ENCODE measurements at places on chromosomes 7 and 10.

DNA sequence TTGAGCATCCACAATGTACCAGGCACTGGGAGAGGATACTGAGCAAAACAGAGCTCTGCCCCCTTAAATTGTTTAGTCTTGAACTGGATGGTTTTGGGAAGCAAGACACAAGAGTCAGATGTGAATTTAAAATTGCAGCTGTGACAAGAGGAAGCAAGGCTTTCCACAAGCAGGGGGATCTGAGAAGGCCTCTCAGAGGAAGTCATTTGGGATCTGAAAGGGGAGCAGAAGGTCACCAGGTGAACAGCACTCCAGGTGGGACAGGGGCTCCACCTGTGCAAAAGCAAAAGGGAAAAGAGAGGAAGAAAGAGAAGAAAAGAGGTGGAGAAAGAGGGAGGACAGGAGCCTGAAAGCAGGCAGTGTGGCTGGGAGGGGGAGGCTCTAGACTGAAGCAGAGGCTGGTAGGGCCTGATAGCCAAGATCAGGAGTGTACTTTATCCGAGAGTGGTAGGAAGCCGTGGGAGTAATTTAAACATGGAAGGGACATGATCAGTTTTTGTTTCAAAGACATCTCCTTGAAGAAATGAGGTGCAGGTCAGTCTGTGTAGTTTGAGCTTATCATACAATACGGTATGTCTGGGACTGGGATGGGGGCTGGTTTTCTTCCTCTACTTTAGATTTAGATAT is 76.1 kb upstream of the DUSP5 start:
- DNase-seq = no peak

DNA sequence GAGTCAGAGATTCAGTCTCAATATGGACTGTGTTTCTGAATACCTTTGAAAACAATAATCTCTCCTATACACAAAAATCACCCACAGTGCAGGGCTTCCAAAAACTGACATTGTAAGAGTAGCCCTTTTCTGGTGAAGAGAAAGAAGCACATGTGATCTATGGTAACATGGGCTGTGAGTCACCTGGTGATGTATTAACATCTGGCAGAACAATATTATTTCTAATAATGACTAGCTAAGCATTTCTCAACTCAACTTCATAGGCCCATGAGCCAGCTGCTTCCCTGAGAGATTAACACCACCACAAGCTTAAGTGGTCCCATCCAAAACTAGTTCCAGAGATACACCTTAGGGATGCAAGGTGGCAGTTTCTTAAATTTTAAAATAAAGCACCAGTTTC is 331.0 kb upstream of the NRP1 start:
- peak; percentile 80 for DNase-seq

GRCh38 chr10:32105782-32106382 is 49.7 kb upstream of the KIF5B start:
- no peak for DNase-seq

GRCh38 chr7:22864855-22865601 is 42.4 kb upstream of the TOMM7 start:
- no peak for DNase-seq

- no peak for DNase-seq
These were observed 264.7 kb upstream of the AKR1E2 start for GRCh38 chr10:4561296-4561695.

GRCh38 chr10:75487755-75488125 is 56.3 kb downstream of the LRMDA start:
- no peak for DNase-seq

DNA sequence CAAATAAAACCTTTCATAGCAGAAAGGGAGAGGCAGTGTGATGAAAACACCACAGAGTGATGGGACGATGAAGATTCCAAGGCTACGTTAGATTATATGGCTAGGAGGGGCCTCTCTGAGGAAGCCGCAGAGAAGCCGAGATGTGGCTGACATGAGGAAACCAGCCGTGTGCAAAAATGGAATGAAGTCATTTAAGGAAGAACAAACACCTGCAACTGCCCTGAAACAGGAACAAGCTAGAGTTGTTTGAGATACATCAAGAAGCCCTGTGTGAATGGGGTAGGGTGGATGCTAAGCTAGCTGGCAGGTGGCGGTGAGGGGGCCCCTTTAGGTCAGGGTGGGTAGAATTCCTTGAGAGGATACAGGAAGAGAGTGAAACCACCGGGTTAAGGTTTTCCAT is 129.5 kb downstream of the KLF6 start:
- DNase-seq = no peak

- DNase-seq = no peak
These were observed 955.0 kb downstream of the GATA3 start for GRCh38 chr10:9009505-9009904.

DNA sequence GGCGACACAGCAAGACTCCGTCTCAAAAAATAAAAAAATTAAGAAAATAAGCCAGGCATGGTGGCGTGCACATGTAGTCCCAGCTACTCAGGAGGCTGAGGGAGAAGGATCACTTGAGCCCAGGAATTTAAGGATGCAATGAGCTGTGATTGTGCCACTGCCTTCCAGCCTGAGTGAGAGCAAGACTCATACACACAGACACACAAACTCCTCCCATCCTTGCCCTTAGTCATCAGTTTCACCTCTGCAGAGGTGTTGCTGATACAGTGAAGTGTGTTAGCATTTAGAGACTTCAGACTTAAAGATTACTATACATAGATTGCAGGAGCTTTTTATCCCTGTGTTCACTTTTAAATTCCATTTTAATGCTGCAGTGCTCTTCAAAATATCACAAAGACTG is 5.5 kb upstream of the H2AZ2 start:
- DNase-seq = no peak

DNA sequence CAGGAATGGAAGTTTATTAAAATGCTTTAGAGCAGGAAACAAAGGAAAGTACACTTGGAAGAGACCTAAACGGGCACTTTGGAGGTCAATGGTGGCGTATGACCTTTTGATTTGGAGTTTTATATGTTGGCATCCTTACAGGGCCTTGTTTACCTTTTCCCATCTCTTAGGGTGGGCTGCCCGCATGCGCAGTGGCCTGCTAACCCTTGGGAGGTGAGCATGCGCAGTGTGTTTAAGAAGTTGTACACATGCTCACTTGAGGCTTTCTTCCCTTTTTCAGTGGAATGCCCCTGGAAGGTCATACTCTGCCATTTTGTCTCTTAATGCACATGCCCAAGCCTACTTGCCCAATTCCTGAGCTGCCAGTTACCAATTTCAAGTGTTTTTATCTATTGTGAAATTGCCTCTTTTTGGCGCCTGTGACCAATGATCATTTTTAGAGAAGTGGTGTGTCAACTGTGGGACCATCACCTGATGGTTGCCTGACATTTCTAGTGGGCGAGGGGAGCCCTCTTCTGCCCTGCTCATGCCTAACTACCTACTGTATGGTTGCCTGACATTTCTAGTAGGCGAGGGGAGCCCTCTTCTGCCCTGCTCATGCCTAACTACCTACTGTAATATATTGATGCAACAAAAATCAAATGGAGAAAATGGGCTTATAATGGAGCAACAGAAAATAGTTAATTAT is 138.0 kb downstream of the PPP1R9A start:
- peak; percentile 49 for DNase-seq

GRCh38 chr7:95317546-95317945 is 6.8 kb downstream of the PON1 start:
- DNase-seq = no peak

DNA sequence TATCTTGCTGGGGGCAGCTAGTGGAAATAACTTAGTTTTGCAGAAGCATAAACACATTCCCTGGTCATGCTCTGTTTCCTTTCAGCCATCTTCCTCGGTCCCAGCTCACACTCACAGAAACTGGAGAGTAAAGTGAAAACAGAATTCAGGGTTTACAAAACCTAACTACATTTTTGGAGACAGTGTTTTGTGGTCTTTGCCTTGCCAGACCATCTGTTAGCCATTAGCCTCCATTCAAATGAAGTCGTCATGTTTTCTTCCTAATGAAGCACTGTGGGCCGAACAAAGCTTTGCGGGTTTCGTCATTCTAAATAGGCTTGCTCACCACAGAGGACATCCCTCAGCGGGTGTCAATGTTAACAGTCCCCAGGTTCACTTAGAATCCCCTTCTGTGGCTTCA is 214.6 kb upstream of the TMEM72 start:
- peak; percentile 45 for DNase-seq

- no peak for DNase-seq
These were observed 218.0 kb downstream of the WDR37 start for GRCh38 chr10:1274111-1274661.

- no peak for DNase-seq
These were observed 85.9 kb upstream of the TRIM24 start for GRCh38 chr7:138374119-138374693.

GRCh38 chr10:55168343-55168742 is 367.3 kb upstream of the PCDH15 start:
- no peak for DNase-seq

GRCh38 chr10:86439544-86439943 is 72.9 kb upstream of the GRID1 start:
- DNase-seq = peak; percentile 93

- DNase-seq = no peak
These were observed 4.6 kb upstream of the RASSF4 start for GRCh38 chr10:44954962-44955361.

GRCh38 chr7:31476941-31477677 is 36.8 kb upstream of the ITPRID1 start:
- no peak for DNase-seq

- peak; percentile 50 for DNase-seq
These were observed 29.3 kb downstream of the AFAP1L2 start for GRCh38 chr10:114375047-114375446.

DNA sequence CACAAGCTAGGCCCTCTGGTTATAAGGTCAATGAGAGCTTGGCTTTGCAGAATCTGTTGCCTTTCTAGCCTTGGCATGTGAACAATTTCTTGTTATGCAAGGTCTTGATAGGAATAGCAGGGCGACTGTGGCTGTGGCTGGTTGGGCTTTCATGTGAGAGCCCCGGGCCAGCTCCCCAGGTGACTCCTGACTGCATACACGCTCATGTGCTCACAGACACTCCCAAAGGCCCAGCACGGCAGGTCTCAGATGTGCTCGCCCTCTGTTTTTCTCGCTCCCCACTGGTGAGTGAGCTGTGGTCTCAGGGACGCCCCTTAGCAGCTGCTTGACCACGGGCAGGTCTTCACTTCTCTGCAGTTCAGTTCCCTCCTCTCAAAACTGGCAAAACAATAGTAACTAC is 37.1 kb upstream of the ZNF32 start:
- DNase-seq = no peak

DNA sequence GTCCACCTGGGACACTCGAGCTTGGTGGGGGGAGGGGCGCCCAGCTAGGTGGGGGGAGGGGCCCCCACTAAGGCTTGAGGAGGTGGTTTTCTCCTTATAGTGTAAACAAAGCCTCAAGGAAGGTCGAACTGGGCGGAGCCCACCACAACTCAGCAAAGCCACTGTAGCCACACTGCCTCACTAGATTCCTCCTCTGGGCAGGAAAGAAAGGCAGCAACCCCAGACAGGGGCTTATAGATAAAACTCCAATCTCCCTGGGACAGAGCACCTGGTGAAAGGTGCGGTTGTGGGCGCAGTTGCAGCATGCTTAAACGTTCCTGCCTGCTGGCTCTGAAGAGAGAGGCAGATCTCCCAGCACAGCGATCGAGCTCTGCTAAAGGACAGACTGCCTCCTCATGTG is 133.1 kb downstream of the SNX13 start:
- no peak for DNase-seq

- DNase-seq = no peak
These were observed 22.4 kb downstream of the ANXA11 start for GRCh38 chr10:80182986-80183385.

DNA sequence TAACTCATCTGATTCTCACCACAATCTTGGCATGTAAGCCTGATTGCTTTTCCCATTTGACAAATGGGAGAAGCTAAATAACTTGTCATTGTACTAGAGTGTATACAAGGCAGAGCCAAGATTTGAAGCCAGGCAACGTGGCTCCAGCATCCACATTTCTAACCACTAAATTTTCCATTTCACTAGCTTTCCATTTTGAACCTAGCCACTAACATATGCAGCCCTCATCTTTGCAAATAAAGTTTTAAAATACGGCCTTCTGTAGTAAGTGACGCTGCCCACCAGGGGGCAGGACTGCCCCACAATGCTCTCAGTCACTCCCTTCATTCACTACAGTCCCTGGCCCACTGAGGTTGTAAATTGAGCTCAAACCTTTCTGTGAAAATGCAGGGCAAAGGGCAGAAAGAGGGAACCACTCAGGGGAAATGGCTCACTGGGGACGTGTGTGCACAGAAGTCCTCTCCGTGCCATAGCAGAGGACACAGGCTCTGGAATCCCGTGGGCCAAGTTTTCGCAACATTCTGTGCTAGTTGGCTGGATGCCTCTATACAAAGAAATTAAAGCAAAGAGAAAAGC is 315.7 kb downstream of the TNS3 start:
- peak; percentile 85 for DNase-seq

DNA sequence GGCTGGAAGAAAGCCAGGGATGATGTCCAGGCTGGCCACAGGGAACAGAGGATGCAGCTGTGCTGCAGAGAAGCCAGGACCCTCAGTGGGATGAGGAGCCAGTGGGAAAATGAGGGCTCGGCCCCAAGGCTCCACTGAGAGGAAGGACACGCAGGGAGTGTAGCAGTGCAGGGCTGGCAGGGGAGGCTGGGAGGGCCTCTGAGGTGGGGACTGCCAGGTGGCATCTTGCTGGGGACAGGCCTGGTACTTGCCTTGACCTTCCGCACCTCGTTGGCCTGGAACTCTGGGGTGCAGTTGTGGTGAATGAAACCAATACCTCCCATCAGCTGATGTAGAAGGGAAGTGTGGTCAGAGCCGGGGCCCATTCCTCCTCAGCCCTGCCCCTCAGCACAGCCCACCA is 9.2 kb downstream of the IMPDH1 start:
- no peak for DNase-seq

GRCh38 chr10:106424981-106425380 is 739.5 kb downstream of the SORCS1 start:
- DNase-seq = no peak

GRCh38 chr7:125529249-125529648 is 599.6 kb upstream of the POT1 start:
- no peak for DNase-seq

DNA sequence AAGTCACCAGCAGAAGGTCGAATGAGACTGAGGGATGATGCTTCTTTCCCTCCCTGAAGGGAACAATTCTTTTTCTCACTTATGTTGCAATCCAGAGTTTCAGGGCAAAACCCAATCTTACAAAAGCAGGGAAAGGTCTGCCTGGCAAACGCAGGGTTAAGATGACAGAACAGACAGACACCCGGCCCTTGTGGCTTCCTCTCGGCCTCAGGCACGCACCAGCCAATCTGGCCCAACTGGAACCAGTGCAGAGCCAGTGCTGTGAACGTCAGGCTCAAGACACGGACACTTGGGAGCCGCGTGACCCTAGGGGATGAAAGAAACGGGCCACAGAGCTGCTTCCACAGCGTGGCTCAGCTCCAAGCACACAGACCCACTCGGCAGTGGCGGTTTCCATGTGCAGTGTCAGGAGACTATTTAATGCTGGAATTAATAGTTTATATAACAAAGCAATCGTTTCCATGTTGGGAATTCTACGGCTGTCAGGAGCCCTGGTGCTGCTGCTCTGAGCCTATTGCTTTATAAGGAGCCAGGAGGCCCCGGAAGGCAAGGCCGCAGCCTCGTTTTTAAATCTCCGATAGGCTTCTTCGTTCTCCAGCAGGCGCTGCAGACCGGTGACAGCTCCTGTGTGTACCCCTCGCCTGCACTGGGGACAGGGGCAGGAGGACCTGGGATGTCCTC is 198.4 kb downstream of the DIP2C start:
- peak; percentile 80 for DNase-seq

Data from fibroblast of lung (primary cell).